Tibial nerve (tissue), 4 donors: ENCODE measurements at places on chromosomes 1 and 21.
A peak's percentile ranks its signal among the peaks of the same experiment; 100 is the strongest.

- no peak for DNase-seq
Measured at GRCh38 chr1:24981631-24982005, 51.5 kb upstream of the RUNX3 start.

DNA sequence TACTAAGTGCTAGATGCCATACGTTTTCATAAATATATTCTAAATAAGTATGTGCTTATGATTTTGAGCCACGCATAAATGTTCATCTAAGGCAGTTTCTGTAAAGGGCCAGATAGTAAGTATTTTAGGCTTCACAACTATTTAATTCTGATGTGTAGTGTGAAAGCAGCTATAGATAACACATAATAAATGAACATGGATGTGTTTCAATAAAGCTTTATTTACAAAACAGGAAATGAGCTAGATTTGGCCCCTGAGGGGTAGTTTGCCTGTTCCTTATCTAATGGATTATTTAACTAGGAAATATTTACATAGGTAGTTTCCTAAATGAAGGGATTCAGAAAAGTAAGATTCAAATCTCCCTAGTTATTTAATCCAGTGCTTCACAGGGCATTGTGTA is 557.6 kb upstream of the PKN2 start:
- no peak for DNase-seq

- no peak for DNase-seq
Measured at GRCh38 chr1:2918441-2918840, 102.8 kb upstream of the ACTRT2 start.

DNA sequence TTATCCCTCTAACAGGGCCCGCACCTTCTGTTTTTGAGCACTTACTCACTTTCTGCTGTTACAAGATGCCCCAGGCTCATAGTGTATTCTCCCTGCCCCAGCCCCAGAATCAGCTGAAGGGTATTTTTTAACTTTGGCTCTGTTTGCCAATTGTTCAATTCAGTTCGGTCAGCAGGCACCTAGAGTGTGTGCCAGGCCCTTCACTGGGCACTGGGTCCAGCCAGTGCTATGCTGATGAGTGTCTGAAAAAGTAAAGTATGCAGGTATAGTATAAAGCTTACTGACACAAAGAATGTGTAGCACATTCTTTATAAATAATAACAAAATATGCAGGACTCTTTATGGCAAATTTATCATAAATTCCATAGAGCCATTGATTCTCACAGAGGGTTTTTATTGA is 35.0 kb downstream of the FHAD1 start:
- no peak for DNase-seq

DNA sequence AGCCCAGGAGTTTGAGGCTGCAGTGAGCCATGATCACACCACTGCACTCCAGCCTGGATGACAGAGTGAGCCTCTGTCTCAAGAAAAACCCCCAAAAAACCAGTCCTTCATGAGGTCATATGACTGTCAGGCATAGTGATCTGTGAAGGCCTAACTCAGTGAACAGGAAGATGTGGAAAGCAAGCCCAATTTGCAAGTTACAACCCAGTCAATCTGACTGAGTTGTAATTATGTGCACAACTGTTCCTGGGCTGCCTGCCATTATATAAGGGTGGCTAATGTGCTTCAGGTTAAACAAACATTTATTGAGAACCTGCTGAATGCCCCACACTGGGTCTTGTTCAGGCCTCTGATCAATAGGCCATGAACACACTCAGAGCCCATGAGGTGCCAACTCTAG is 38.2 kb upstream of the KIRREL1 start:
- DNase-seq = no peak

DNA sequence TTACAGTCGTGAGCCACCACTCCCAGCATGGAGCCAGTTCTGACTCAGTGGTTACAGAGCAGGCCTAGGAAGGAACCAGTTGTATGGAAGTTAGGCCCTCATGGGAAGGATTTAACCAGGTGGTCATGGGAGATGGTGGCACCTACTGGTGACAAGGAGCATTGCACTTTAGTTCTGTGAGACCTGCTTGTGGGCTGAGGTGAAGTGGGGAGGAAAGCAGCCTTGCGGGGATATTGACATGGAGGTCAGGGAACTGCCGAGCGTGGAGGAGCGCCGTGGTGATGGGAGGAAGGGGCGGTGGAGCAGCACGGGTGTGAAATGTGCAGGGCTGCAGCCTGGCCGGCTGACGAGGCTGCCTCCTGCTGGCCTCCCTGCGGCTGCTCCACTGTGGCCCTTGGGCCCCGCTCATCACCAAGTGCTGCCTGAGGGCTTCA is 100.4 kb downstream of the GALNT2 start:
- DNase-seq = no peak

DNA sequence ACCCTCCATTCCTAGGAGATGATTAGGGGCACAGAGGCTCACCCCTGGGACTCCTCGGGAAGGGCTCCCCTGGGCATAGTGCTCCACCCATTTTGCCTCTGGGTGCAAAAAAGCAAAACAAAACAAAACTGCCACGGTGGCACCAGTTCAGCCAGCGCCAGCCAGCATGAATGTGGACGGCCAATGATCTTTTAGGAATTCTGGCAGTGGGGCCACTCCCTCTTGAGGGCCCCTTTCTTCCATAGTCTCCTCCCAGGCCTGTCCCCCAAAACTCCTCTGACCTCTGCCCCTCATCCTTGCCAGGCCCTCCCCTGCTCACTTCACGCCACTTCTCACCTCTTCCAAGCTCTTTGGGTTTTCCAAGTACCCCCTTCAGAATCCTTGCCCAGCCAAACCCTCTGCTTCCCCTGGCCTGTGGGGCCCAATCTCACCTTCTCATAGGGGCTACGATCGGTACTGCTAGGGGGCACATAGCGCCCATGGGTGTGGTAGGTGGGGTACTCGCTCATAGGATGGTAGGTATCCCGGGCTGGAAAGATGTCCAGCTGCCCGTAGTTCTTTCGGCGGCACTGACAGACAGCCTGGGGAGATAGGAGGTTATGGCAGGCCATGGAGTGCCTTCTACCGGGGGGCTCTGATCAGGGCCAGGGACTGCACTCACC is 13.3 kb downstream of the TRIM46 start:
- DNase-seq = no peak

GRCh38 chr1:37471345-37472231 is 2.8 kb upstream of the ZC3H12A start:
- peak; percentile 51 for DNase-seq

GRCh38 chr1:27417713-27418112 is 25.3 kb downstream of the GPR3 start:
- no peak for DNase-seq

- DNase-seq = no peak
Measured at GRCh38 chr1:161139766-161140165, 7.3 kb upstream of the DEDD start.

DNA sequence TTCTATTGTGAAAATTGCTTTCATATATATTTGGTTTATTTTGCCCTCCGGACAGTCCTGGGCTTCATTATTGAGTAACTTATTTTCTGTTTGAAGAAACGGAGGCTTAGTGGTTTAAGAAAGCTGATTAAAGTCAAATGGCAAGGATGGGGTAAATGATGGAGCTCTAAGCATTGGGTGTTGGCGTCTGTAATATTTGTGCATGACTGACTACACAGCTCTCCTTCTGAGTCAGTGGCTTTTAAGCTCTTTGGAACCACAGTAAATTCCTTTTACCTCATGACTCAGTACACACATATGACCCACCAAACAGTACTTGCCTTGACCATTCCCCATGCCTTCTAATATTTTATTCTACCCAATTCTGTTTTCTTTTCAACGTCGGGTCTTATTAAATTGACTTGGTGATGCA is 21.0 kb downstream of the B3GALT5 start:
- no peak for DNase-seq

DNA sequence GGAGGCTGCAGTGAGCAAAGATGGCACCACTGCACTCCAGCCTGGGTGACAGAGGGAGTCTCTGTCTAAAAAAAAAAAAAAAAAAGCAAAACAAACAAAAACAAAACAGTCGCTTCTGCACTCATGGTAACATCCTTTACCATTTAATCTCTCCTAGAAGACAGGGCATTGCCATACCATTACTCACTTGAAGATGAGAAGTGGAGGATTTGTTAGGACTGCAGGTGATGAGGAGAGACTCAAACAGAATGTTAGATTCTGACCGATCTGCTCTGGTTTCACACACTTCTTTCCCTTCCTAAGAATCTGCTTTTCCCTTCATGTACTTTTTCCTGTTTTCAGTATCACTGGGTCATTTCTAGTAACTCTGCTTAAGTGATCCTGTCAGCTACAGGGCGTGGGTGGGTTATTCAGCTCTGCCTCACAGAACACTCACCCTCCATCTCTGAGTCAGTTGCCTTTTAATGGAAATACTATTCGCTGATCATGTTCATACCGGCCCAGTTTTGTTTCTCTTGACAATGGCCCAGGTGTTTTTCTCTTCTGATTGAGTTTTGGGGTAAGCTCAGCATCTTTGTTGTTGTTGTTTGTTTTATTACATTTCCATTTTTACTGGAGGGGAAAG is 148.0 kb upstream of the ERG start:
- DNase-seq = no peak

- no peak for DNase-seq
Measured at GRCh38 chr1:59333626-59334277, 36.9 kb downstream of the FGGY start.

DNA sequence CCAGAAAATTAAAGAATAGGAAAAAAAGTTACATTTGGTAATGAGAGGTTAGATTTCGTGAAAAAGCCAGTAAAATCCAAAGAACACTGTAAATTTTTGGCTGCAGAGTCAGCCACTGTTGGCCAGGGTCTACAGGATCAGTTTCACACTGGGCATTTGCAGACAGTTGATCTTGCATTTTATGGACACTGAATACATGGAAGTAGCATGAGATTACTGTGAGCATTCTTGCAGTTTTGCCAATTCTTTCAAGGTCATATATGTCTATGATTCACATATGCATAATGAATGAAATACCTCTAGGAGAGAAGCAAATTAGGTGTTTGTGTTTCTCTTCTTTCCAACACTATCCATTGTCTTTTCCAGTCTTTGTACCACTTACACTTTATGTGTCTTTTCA is 200.8 kb upstream of the DPYD start:
- DNase-seq = no peak

DNA sequence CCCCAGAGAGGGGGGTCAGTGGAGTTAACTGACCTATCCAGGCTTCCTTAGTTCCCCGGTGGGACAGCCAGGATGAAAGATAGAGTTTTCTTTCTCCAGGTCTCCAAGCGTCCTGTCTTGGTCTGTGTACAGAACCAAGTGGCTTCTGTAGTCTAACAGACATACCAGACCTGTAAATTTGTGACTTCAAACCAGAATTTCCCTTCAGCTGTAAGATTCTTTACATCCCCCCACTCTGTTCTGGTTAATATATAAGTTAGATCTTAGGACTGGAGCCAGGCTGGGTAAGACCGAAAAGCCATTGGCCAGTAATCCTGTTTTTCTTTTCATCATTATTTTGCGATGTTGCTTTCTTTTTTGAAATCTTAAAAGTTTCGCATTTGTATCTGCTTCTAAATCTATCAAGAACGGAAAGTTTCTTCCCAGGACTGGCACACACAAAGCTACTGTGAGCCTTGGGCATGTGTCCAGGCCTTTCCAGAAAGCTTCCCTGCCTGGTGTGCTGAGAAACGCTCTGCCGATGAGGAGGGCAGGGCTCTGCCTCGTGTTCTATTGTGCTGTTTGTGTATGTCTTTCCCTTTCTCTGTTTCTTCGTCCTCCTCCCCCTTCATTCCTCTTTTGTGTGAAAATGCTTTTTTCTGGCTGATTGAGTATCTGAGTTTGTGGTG is 72.3 kb downstream of the RGL1 start:
- peak; percentile 76 for DNase-seq

- no peak for DNase-seq
Measured at GRCh38 chr21:31366825-31367224, 22.8 kb upstream of the TIAM1 start.

GRCh38 chr1:212315907-212316306 is 30.7 kb downstream of the PPP2R5A start:
- no peak for DNase-seq

DNA sequence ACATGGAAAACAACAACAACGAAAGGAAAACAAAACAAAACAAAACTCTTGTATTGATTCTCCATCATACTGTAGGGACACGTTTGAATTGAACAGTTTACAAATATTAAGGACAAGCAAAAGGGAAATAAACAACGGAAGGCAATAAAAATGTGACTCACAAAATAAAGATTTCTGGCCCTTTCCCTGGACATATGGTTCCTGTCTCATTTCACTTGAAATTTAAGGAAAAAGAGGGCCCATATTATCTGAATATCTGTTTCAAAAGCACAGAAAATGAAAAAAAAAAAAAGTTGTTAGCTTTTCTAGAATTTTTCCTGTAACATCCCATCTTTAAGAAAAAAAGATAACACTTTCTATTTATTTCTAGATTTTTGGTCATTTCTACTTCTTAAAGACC is 3.6 kb upstream of the PKN2 start:
- no peak for DNase-seq

DNA sequence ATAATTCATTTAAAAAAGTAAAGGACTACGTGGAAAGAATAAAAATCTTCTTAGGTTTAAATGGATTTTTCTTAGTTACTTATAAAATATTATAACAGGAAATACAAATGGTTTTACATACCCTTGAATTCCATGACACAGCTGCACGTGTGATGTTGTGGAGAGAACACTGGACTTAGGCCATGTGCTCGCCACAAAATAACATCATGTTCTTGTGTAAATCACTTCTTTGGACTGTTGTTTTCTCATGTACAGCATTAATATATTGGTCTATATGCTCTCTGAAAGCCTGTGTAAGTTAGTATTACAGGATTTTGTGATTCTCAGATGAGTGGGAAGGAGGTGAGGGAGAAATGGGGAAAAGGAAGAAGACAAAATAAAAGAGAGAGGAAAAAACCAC is 228.2 kb downstream of the DNM3 start:
- DNase-seq = no peak

DNA sequence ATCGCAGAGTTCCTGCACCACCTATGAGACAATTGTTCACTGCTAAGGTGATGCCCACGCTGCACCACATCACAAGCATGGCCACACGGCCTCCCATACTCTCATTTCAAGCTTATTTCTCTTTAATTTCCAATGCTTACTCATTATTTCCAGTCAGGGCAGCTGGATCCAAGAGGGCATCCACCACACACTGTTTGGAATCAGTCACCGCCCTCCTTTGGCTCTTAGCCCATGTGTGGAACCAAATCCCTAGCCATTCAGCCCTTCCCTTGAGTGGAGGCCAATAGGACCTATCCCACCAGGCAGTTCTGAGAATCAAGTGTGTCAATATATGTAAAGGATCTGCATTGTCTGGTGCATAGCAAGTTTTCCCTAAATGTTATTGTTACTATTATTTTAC is 26.3 kb upstream of the PALMD start:
- no peak for DNase-seq

DNA sequence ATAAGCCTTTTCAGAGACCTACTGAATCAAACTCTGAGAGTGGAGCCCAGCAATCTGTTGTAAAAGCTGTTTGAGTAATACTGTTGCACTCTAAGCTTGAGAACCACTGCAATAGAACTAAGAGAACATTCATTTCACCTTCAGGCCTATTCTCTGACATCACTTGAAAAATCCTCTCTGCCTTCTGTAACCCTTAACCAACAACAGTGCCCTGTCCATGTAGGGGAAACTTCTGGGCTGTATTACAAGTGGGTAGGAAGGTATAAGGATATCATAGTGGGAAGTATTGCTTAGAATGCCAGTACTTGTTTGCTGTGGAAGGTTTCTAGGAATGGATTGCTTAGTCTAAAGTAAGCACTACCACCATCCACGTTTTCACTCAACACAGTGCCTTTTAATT is 42.9 kb downstream of the SH3GLB1 start:
- DNase-seq = no peak
